GM23248 (cell line): ENCODE measurements at places on chromosomes 7 and 10.
A peak's percentile ranks its signal among the peaks of the same experiment; 100 is the strongest.

GRCh38 chr7:82593780-82594179 is 150.2 kb upstream of the CACNA2D1 start:
- no peak for DNase-seq

DNA sequence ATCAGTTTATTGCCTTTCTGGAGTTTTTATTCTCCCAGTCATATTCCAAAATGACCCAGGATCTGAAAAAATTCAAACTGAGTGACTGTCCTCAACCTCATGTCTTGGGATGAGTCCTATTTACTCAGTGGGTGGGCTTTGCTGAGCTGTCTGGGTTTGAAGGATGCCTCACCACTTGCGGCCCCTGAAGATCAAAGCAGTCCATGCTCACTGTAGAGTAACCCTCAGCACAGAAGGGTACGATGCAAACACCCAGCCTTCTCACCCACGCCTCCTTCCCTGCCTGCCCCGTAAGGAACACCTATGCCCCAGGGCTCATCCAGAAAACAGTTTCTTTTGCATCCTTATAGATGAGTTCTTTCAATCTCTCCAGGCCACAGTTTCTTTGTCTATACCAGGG is 42.2 kb upstream of the GRB10 start:
- peak; percentile 58 for DNase-seq

GRCh38 chr7:25261545-25262140 is 33.4 kb upstream of the NPVF start:
- DNase-seq = no peak

- DNase-seq = peak; percentile 26
Observed at GRCh38 chr10:110307805-110308204, 3.1 kb upstream of the SMNDC1 start.

DNA sequence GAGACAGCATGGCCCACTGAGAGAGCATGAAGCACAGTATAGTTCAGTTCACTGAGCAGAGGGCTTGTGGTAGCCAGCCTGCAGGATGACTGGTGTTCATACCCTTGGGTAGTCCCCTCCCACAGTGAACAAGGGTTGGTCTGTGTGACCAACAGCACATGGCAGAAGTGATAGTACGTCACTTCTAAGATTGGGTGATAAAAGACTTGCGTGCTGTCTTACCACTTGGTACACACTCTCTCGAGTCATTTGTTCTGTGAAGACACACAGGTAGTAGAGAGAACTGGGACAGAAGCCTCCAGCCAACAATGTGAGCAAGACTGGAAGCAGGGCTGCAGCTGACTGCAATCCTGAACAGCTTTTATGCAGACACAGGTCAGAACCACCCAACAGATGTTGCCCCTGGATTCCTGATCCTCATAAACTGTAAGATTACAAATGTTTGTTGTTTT is 14.6 kb downstream of the EPC1 start:
- DNase-seq = no peak

GRCh38 chr10:77925410-77925794 is 1.2 kb downstream of the DLG5 start:
- peak; percentile 81 for DNase-seq

DNA sequence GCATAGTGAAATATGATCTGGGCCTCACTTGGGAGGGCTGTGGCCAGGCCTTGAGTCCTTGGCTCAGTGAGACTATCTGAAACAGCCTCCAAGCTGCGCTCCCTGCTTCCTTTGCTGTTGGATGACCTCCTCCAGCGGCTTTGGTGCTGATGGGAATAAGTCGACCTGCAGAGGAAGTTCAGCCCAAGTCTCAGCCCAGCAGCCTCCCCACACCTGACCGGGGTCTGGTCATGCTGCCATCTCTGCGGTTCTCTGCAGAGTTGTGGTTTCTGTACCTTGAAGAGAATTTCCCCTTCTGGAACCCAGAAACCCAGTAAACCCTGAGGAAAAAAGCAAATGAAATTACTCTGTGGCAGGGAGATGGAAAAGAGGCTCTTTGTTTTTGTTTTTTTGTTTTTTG is 4.6 kb upstream of the RBAK start:
- DNase-seq = no peak

DNA sequence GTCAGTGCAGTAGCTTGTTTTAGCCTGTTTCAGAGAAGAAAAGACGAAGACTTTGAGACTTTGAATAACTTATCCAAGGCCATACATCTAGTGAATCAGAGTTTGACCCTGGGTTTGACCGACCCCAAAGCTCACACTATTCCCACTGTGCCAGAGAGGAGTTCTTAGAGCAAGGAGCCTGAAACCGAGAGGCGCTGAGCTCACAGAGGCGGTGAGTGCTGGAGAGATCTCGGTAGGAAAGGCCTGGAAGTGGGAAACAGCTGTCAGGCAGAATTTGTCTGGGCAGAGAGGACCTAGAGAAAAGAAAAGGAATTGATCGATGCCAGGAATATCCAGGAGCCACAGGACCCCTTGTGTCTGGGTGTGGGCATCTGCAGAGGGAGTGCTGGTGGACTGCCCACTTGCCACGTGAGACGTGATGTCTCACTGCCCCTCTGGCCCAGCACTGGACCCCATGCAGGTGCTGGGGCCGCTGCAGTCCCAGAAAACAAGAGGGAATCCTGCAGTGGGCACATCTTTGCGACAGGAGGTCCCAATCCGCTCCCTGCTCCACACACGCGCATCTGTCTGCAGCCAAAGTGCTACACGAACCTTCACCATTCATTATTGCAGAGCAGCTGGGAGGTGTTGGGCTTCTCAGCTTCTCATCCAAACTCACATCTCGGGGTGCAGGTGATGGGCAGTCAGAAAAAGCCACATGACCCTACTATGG is 6.2 kb downstream of the CALML3 start:
- DNase-seq = no peak

- peak; percentile 16 for DNase-seq
Observed at GRCh38 chr10:75261813-75262705, 26.3 kb upstream of the COMTD1 start.

DNA sequence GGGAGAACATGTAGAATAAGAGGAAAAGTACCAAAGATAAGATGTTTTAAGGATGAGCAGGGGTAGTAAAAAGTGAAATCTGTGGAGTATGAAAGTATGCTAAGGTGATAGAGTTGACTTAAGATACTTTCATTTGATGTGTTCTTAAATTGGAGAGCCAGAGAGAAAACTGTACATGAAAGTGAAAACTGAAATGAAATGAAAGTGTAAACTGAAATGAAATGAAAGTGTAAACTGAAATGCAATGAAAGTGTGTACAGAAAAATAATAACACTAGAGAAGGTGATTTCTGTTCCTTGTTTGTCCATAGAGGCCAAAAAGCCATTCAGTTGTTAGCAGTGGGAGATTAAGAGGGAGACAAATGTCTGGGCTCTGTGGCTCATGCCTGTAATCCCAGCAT is 17.5 kb downstream of the AHR start:
- no peak for DNase-seq
